Activated CD4-positive, alpha-beta T cell treated with anti-CD3 and anti-CD28 coated beads, Interleukin-10, Interleukin-2, amounts not matched to agents 100 ng/mL and 50 ng/mL, durations not matched to agents 16 hours and 8 hours (primary cell): ENCODE measurements at places on chromosomes 11 and 22.

- no peak for DNase-seq
These were observed 6.5 kb downstream of the FAR1 start for GRCh38 chr11:13674799-13675509.

- DNase-seq: no peak
These were observed 204.9 kb upstream of the PLET1 start for GRCh38 chr11:112465433-112466024.

- DNase-seq: no peak
These were observed 84.9 kb downstream of the PRR5L start for GRCh38 chr11:36381015-36381360.

DNA sequence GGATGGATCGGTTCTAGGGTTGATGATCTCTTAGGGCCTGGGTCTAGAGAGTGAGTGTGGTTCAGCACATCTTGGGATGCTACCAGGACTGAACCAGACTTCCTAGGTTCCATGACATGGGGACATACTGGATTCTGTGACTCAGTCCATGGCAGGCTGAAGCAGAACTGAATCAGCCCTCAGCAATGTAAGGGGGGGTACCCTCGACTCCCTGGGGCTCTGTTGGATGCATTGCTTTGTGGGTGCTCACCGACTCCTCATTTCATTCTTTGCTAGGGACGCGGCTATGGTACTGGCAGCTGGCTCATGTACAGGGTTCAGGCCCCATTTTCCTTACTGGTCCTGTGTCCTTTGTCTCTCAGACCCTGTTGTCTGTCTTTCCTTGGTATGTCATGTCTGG lies 733 bp upstream of the GRAMD1B start:
- DNase-seq: no peak

GRCh38 chr22:43828725-43828997 lies 16.6 kb upstream of the EFCAB6 start:
- DNase-seq: no peak

GRCh38 chr11:2890466-2891294 lies 5.1 kb upstream of the CDKN1C start:
- no peak for DNase-seq

DNA sequence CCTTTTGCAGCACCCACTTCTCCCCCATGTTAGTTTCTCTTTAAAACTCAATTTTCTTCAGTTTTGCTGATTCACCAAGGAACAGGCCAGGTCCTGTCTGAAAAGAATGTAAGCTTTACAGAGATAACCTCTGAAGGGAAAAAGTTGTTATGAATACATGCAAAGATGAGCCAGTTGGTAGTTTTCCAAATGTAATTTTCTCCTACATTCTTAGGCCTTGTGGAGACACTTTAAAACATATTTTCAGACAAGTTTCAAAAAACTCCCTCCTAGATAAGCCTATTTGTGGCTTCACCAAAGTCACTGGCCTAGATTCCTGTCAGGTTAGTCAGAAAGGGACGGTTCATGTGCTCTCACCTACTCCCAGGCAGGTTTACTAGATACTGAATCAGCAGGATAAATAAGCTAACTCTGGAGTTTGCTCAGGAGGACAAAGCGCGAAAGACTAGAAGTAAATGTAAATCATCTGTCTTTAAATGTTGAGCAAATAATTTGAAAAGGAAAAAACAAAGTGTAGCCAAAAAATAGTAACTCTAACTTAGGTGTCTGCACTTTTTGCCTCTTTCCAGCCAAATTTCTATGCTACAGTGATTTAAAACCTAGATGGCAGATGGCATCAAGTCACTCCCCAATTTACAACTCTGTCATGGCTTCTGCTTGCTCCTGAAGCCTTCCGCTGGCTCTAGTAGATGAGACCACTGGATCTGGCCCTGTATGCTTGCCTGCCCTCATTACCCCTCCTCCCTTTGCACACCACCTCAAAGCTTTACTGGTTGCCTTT lies 4.9 kb upstream of the ATP6V1E1 start:
- no peak for DNase-seq

DNA sequence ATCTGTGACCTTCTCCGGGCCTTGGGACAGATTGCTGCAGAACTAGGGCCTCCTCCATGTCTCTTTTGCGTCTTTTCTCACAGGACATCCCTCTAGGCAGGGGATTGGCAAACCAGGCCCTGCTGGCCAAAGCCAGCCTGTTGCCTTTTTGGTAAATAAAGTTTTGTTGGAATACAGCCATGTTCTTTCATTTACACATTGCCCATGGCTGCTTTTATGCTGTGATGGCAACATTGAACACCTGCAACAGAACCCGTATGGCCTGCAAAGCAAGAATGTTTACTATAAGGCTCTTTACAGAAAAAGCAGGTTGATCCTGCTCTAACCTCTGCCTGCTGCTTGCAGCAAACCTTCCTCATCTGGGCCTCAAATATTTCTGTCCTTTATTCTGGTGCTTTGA lies 56.8 kb upstream of the B3GAT1 start:
- DNase-seq: no peak

DNA sequence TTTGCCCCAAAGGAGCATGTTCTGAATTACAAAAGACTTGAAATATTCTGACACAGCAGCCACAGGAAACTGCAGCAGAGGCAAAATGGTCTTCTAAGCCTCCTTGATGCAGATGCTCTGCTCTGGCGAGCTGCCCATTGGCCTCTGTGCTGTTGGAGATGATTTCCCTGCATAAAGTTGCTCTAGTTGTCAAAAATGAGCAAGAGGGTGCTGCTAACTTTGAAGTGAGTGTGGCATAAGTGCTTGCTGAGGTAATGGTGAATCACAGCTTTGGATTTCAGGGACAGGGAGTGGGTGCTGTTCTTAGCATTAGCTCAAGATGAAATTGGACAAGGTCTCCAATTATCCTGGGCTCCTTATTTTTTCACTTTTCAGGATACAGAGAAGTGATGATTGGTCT lies 435.4 kb downstream of the TMEM135 start:
- DNase-seq: no peak

DNA sequence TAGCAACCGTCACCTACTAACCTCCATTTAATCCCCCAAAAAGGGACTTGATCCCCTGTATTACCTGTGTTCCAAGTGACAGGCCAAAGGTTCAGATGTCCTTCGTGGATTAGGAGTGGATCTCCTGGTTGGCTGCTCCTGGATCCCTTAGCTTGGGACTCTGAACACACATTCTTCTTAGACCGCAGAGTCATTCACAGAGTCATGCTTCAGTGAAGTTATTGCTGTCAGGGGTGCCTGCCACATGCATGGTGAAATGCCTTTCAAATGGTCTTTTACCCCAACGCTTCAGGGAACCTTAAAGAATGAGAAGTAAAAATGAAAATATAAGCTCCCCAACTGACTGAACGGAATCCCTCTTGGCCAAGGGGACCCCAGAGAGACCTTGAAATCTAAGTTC lies 49.1 kb downstream of the ADAMTS8 start:
- no peak for DNase-seq

- no peak for DNase-seq
These were observed 31.3 kb downstream of the MTNR1B start for GRCh38 chr11:93000511-93001476.

DNA sequence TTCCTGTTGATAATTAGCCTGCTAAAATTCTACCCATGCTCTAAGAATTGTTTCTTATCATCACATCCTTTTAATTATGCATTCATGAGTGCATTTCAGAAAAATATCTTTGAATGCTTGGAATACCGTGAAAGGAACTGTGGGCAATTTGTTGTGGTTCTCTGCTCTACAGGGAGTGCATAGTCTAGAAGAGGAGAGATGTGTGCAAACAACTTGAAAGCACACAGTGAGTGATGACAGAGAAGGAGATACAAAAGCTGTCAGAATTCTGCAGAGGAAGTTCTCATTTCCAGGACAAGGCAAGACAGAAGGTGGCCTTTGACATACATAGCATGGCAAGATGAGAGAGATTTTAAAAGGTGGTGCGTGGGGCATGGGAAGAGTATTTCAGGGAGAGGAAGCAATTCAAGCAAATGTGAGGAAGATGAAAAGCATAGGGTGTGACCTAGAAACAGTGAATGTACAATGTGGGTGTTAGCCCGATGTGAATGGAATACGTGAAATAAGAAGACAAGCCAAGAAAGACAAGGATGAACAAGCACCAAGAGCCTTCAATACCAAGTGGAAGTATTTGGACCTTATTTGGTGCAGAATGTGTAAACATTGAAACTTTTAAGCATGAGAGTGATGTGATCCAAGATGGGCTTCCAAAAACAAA lies 5.0 kb downstream of the MMP8 start:
- DNase-seq: no peak

GRCh38 chr11:36162883-36163434 lies 126.3 kb downstream of the COMMD9 start:
- no peak for DNase-seq

DNA sequence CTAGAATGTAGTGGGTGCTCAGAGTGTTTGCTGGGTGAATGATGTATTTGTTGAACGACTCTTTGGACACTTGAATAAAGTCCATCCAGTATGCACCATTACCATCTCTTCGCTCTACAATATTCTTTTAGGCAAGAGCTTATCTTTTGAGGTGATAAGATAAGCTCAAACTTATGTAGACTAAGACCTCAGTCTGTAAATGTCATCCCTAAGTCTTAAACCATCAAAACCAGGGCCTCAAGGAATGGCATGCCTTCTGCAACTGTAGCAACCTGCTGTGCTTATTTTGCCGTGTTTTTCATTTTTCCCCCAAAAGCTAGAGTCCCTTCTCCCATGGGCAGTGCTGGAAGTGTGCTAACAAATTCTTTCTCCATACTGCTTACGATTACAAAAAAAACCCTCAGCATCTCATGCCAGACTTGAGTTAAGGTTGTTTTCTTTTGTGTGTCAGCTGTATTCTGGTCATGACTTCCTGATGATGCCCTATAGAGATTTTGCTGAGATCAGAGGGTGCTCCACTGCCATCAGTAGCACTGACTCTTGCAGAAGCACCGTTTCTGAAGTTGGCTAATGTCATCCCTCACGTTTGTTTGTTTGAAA lies 27.8 kb downstream of the LIMK2 start:
- no peak for DNase-seq

- DNase-seq: no peak
These were observed 18.3 kb downstream of the ADORA2A start for GRCh38 chr22:24445481-24446259.

- no peak for DNase-seq
These were observed 17.5 kb upstream of the SLC25A1 start for GRCh38 chr22:19195796-19196731.

DNA sequence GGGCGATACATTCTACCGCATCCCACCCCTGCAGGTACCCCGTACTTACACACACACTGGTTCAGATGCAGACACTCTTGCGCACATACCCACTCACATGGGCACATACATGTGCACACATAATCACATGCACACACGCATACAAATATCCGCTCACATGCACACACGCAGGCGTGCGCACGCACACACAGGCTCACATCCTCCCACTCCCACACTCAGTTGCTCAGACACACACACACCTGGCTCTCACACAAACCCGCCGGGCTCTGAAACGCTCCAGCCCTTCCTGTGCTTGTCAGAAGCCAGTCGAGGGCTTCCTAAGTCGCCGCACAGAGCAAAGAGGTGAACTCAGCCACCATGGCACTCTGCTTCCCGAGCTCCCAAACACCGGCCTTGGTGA lies 164.5 kb downstream of the CRYBB2 start:
- no peak for DNase-seq

- DNase-seq: no peak
These were observed 6.8 kb upstream of the ANKRD13D start for GRCh38 chr11:67282155-67282875.

DNA sequence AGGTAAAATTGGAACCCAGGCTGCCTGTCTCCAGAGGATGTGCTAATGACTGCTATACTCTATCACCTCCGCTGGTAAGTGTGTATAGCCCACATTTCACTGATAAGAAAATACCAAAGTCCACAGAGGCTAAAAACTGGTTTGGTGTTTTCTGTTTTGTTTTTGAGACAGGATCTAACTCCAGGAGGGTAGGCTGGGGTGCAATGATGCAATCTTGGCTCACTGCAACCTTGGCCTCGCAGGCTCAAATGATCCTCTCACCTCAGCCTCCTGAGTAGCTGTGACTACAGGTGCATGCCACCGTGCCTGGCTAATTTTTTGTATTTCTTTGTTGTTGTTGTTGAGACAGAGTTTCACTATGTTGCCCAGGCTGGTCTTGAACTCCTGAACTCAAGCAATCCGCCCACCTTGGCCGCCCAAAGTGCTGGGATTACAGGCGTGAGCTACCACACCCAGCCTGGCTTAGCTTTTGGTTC lies 409.8 kb downstream of the LARGE1 start:
- no peak for DNase-seq

DNA sequence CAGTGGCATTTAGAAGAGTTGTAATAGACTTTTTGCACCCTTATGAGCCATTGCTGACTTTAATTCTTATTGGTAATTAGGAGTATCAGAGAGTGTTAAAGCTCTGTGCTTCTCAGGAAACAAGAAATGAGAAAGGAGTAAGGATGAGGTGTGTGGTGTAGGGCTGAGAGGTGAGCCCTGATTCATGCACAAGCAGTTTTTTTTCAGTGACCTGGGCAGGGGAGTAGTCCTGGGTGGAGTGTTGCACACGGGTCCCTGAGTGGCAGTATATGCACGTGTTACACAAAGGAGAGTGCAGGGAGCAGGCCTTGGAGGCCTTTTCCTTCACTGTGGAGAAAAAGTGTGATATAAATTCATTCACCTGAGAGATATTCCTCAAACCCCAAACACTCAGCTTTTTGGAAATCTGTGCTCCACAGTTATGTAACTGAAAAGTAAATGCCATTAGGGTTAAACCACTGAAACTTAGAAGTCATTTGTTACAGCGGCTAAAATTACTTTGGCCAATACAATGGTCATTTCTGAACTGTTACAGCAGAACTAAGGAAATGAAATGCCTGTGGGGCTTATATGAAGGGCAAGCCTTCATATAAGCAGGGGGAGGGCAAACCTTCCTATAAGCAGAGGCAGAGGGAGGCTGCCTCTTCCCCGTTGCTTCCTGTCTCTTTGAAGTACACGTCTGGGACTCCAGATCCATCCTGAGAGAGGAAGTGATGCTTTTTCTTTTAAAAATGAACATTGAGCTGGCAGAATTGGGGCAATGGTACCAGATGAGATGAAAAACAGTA lies 62.6 kb upstream of the OLFML1 start:
- no peak for DNase-seq

GRCh38 chr11:101797335-101797734 lies 117.5 kb upstream of the CEP126 start:
- DNase-seq: no peak

GRCh38 chr22:45834241-45834640 lies 142.7 kb downstream of the WNT7B start:
- DNase-seq: no peak
